ENCODE measurements at places on chromosomes 13 and 19.

GRCh38 chr19:52673014-52673413, 34.9 kb upstream of the ZNF83 start:
- DNase-seq = peak; percentile 43

DNA sequence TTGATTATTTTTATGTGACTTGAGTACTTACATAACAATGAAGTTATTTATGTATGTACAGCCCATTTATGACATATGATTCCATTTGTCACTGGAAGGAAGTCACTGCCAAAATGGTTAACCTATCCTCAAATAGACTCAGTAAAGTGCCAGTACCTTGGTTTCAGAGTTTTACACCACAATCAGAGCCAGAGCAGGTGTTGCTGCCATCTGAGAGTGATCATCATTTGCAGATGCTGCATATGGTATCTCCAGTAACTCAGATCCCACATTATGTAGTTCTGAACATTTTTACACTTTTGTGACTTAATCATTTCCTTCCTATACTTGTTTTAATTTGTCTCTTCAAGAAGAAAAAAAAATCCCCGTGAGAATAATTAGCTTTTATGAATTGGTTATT, 313.3 kb downstream of the HS6ST3 start:
- DNase-seq = no peak

DNA sequence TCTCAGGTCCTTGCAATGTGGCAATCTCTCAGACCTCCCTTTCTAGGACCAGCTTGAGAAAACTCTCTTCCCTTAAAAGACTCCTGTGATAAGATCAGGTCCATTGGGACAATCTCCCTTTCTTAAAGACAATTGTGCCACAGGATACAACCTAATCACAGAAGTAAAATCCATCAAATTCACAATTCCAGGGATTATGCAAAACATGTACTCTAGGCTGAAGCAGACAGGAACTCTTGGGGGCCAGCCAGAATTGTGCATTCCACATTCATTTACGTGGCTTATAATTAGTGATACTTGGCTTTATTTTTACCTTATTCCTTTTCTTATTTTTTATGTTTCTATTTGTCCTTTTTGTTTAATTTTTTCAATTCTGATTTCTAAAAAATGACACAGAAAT, 257.9 kb downstream of the KLF12 start:
- DNase-seq = no peak

DNA sequence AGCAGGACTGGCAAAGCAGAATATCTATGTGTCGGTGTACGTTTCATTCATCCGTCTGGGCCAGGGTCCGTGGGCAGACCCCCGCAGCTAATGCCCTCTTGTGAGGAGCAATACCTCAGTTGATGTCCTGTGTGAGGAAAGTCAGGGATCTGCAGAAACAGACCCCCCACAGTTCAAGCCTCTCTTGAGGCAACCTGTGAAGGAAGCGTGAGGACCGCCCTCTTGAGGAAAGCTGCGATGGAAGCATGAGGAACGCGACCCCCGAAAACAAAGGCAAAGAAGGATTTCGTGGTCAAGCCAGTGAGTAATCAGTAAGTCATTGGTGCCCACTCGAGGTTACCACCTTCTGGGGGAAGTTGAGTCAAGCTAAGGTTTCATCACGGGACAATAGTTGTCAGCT, 20.9 kb upstream of the ZNF83 start:
- no peak for DNase-seq

GRCh38 chr13:21164631-21165030, 11.7 kb downstream of the SKA3 start:
- peak; percentile 54 for DNase-seq

Data from IMR-90 (cell line).